Caco-2 (cell line): ENCODE measurements at places on chromosomes 4 and X. TPM values are rescaled to one million over a fixed set of nuclear protein-coding genes. Genes with fewer than 3 reads are reported as not detected.

DNA sequence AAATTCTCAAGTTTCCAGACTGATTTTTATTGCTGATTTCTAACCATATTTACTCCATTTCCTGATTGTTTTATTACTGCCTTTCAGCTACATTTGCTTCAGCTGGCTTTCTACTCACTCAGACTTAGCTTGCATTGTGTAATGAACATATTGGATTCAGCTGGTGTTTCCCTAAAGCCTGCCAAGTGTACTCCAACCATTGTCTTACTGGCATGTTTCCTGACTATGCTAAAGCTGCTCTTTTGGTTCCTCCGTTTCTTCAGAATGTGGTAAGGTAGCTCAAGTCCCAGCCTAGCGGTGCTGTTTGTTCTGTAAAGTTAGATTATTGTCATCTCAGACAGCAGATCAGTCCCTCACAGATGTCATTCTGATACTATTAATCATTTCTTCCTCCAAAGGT is 53.1 kb upstream of the GLRA2 start:
- DNase-seq = no peak

- DNase-seq = no peak
Measured at GRCh38 chr4:86283371-86283770, 76.5 kb downstream of the MAPK10 start.

GRCh38 chrX:48475296-48475695 is 703 bp upstream of the FTSJ1 start:
- peak; percentile 20 for DNase-seq

DNA sequence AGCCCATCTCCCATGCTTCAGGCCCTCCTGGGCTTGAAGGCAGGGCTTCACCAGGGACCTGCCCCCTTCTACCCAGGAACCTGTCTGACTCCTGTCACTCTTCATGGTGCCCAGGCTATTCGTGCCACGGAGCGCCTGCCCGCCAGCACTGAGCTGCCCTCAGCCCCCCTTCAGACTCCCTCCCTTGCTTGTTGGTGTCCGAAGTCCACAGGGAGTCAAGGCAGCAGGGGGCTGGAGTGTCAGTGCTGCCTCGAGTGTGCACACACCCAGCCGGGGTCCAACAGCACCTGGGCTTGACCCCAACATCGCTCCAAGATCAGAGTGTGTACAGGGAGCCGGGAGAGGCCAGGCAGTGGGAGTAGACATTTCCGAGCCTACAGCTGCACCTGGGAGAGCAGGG is 59.8 kb downstream of the TBCK start:
- DNase-seq = no peak

- peak; percentile 60 for DNase-seq
Measured at GRCh38 chrX:20530406-20530921, 263.8 kb upstream of the RPS6KA3 start.

DNA sequence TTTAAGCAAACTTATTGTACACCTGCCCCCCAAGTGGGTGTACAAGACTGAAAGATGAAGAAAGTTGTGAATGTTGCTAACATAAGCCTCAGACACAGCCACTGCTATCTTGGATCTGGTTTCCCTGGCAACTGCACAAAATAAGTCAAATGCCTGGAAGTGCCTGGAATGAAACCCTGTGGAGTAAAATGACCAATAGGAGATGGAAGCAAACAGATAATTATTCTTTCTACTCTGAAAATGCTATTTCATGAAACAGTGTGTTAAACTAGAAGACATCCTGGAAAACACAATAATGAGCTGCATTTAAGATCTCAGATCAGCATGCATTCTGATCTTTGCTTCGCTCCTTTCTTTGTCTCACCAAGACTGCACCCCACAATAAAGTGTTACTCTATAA is 1016.0 kb downstream of the ARAP2 start:
- DNase-seq = no peak

DNA sequence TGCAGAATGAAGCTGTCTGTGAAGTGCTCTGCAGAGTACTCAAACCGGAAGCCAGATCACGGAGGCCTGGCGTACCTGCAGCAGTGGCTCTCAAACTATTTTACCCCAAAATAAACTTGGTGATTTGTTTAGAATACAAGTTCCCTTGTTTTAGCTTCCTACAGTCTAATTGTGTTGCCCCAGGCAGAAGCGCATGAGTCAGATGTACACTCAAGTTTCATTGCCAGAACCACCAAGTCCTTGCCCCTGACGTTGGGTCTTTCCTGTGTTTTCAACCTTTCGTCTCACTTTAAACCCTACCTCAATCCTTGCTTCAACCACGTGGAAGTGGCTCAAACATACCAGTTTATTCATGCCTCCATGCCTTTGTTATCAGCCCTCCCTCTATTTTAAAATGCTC is 66.2 kb upstream of the SLC7A11 start:
- DNase-seq = no peak

- DNase-seq = no peak
Measured at GRCh38 chr4:71518283-71518989, 179.6 kb downstream of the SLC4A4 start.

DNA sequence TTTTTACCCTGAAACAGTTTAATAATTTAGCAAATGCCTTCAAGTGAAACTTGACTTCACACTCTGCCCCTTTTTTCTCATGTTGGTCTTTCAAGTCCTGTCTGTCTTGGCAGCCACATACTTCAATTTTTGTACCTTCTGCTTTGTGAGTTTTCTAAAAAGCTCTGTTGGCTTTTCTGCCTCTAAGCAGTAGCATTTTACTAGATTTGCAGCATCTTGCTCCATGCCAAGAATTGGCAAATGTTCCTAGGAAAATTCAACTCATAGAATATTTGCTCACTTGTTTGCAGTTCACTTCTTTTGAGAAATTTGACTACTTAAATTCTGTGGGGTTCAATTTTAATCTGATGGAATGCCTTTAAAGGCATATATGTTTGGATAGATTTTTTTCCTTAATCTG is 59.2 kb downstream of the FAM47A start:
- no peak for DNase-seq

- DNase-seq = no peak
Measured at GRCh38 chrX:131308980-131309379, 19.9 kb upstream of the IGSF1 start.

GRCh38 chrX:1224954-1225353 is 12.5 kb upstream of the CRLF2 start:
- no peak for DNase-seq

DNA sequence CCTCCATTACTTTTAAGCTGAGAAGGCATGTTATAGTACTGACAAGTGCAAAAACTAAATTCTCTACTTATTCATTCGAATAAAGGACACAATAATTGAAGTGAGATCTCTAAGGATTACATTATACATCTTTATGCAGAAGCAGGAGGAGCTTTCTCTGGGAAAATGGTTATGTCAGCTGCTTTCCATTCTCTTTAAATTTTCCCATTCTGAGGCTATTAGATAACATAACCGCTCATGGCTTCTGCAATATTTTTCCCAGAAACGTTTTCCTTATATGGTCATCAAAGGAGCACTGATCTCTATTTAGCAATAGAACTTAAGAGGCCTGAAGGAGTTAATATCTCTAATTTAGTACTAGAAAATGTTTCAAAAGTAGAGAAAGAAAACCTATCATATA is 221.6 kb downstream of the NSUN7 start:
- DNase-seq = no peak

DNA sequence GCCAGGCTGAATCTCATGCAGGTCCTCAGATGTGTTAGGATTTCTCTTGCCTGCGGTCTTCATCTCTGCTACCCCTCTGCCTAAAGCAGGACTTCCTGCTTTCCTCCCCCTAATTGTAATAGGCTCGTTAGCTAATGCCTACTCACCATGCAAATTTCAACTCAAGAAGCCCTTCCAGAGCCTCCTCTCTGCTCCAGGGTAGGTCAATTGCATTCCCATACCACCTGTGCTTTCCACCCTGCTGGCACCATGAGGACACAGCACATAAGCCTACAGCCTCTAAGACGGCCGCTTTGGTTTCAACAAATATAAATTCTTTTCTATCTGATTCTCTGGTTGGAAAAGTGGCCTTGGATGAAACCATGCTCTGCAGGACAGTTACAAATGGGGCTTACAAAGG is 93.9 kb downstream of the QDPR start:
- no peak for DNase-seq

GRCh38 chrX:110228453-110228852 is 89.4 kb downstream of the AMMECR1 start:
- DNase-seq = no peak

DNA sequence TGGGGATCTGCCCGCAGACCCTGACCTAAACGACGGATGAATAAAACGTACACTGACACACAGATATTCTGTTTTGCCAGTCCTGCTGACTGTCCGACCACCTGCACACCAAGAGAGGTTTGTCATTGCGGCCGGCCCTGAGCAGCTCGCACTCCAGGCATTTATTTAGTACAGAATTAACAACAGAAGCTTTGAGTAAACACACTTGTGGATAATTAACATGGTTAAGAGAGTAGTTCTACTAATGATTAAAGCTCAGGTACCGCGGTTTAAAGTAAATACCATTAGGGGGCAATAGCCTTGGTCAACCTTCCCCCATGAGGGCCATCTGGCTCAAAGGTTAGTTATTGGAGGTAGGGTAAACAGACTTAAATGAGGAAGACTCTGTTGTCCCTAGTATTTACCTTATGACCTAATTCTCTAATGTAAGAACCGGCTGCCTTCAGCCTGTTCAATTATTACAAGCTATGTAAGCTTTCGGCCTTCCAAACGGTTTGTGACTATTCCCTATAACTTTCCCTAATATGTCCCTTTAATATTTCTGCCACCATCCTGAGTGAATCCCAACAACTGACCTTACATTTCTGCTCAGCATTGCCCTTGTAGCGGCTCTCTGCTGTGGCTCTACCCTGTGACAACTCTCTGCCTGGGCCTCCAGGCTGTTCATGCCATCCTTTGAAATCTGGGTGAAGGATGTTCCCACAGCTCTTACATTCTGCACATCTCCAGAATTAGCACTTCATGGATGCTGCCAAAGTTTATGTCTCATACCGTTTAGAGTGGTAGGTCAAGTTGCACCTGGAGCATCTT is 46.9 kb upstream of the SYTL5 start:
- peak; percentile 26 for DNase-seq

DNA sequence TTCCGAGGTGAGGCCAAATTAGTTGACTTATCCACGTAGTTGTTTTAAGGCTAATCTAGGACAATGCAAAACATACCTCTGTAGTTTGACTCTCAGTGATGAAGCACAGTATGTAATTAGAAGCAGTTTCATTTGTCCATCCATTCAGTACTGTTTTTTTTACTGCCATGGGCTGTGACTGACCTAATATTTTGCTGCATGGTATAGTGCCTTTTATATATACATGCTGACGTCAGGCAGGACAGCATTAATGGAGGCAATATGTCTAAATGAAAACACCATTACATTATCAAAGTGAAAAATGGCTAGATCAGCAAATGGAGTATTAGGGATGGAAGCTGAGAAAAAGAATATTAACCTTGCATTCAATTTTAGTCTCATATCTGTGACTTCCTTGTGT is 66.9 kb downstream of the MFAP3L start:
- DNase-seq = no peak

GRCh38 chr4:94939791-94940519 is 182.2 kb downstream of the BMPR1B start:
- no peak for DNase-seq

DNA sequence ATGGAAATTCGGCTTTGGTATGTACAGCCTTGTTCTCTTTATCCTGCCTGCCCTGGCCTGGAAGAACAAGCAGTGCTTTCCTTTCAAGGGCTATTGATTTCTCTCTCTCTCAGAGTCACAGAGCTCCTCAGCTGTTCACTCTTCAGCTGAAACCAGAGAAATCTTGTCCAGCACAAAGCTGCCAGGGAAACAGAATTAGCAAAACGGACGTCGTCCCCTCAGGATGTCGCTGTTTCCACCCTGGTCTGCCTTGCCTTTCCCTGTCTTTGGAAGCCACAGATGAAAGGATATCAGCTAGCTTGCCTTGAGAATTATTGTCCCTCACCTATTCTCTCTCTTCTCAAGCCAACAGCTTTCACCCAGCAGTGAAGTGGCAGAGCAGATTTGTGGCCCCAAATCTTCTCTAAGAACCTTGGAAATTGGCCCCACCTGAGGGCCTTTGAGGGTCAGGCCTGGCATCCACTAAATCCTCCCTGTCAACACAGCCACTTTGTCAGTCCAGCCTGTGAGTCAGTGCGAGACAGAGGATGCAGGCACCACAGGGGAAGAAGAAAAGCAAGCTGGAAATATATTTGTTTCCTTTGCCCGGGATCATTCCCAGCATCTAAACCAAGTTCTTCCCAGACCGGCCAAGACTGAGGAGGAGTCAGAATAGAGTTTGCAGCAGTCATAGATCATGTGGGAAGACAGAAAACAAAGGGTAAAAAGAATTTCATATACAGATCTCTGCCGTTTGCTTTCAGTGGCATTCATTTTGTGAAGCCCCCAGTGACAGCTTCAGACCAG is 63.8 kb upstream of the MTM1 start:
- DNase-seq = no peak

- DNase-seq = no peak
Measured at GRCh38 chrX:45266456-45266855, 65.8 kb upstream of the DIPK2B start.

DNA sequence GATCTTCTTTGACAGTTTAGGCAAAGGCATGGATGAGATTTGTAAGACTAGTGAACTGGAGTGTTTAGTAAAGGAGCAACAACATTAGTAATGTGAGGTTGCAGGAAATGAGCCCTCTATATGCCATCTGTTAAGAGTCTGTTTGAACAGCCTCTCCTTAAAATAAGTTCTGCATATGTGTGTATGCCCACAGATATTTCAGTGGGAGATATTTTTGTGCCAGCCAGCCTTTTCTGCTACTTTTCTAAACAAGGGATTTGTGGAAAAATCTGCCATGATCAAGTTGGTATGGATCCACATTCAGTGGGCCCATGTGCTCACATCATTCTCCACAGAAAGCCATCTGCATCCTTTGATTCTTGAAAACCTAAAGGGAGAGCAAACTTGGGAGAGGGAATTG is 237.7 kb downstream of the OPHN1 start:
- DNase-seq = no peak

DNA sequence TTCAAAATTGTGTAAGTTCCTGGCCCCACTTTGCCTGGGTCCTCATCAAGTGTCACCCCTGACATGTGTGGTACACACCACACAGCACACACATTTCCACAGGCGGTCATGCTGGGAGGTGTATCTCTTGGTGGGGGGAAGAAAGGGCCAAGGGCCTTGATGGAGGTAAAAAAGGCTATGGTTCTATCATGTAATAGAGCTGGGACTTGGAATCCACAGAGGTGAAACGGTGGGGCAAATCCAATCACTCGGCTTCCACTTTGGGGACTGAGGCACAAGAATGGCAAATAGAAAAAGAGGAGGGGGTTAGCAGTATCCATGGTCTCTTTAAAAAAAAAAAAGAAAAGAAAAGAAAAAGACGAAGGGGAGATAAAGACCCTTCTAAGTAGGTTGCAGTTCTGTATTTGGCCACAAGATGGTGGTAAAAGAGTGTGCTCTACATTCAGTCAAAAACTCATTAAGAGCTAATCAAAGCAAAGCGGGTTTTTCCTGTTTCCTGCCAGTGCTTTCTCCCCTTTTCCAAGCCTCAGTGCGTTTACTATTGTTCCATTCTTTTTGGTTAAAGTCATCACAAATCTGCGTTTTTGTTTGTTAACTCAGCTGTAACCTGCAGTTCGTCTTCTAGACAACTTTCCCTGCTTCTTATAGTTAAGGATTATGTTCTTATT is 37.0 kb upstream of the ATP6AP2 start:
- DNase-seq = peak; percentile 62

GRCh38 chr4:7041801-7042502 is 1.2 kb upstream of the TADA2B start:
- DNase-seq = no peak

The PDCL2 gene
- not detected in 2 replicates for total RNA-seq

The DACH2 gene
- not detected in 2 replicates for total RNA-seq

The CLIC2 gene
- not detected in 2 replicates for total RNA-seq

The KDM5C gene
- 84.5 and 90.5 TPM in 2 replicates for total RNA-seq

The LRCH2 gene
- total RNA-seq = 0.18 and 0.19 TPM in 2 replicates

The DRD5 gene
- total RNA-seq = not detected in 2 replicates

The PLP2 gene
- 54.2 and 73.9 TPM in 2 replicates for total RNA-seq

The C1QTNF7 gene
- not detected in 2 replicates for total RNA-seq

The SPANXD gene
- not detected in 2 replicates for total RNA-seq

The NLGN4X gene
- total RNA-seq = not detected in 2 replicates
